ENCODE measurements at places on chromosomes 5 and 9.
A peak's percentile ranks its signal among the peaks of the same experiment; 100 is the strongest.

GRCh38 chr9:17322882-17323864, 188.3 kb downstream of the CNTLN start:
- DNase-seq, result no peak

- peak; percentile 42 for DNase-seq
Measured at GRCh38 chr9:16571127-16571802, 299.2 kb downstream of the BNC2 start.

DNA sequence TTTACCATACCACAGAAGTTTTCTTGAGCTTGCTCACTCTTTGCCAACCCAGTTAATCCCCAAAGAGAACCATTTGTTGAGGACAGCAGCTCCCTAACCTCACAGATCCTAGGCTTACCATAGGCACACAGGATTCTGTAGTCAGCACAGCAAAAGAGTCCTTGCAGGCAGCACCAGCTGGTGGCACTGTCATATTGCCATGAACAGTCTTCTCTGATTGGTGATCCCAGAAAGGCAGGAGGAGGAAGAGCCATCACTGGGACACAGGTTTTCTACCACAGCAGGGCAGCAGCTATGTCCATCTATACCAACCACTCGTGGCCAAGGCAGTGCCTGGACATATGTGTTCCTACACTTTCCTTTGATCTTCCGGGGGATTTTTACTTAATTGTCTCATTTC, 297.1 kb upstream of the CD180 start:
- DNase-seq, result peak; percentile 45

- DNase-seq, result peak; percentile 29
Measured at GRCh38 chr9:133979273-133979920, 12.7 kb downstream of the VAV2 start.

GRCh38 chr9:21252721-21253547, 13.1 kb upstream of the IFNA14 start:
- DNase-seq, result peak; percentile 34

GRCh38 chr5:68502531-68502930, 287.0 kb downstream of the PIK3R1 start:
- no peak for DNase-seq

GRCh38 chr9:135563039-135563476, 1.5 kb downstream of the PAEP start:
- no peak for DNase-seq

- DNase-seq, result peak; percentile 14
Measured at GRCh38 chr5:95713960-95714710, 17.0 kb upstream of the RHOBTB3 start.

- no peak for DNase-seq
Measured at GRCh38 chr5:25694801-25695200, 1050.0 kb upstream of the CDH10 start.

DNA sequence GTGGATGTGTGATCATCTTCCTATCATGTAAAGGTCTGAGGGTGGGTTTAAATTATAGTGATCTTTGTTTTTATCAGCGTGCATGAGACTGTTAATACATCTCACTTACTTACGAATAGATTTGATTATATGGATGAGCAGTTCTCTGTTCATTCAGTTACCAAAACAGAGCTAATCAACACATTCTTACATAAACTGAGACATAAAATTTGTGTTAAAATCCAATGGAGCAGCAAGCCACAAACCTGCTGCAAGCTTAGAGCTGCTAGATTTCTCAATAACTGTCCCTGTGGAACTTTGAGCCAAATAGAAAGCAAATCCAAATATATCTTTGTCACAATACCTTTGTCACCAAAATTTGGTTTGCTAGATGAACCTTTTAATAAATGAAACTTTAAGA, 50.1 kb downstream of the NUDT12 start:
- no peak for DNase-seq

DNA sequence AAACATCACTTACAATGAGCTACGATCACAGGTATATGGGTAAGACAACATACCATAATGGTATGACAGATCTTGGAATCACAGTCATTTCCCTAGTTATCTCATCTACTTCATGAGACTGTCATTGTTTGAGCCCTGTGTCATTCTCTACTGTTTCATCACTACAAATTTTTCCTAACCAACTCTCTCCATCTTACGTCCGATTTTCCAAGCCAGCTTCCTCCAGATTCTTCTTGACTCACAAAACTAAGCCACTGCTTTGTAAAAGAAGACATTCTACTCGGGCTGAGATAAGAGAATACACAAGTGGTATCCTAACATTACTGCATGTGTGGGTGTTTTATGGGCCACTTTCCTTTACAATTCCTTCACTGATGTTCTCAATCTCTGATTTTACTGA, 49.6 kb downstream of the SERINC5 start:
- DNase-seq, result peak; percentile 64

DNA sequence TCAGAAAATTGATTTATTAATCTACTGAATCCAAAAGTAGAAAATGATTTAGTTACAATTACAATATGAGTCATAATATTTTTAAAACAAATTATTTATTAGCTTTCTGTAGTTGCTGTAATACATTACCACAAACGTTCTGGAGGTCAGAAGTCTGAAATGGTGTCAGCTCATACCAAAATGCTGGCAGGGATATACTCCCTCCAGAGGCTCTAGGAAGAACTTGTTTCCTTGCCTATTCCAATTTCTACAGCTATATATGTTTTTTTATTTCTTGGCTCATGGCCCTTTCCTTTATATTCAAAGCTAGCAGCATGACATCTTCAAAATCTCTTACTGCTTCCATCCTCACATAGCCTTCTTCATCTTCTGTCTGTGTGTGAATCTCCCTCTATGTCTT, 667.9 kb upstream of the ITGA1 start:
- no peak for DNase-seq

GRCh38 chr5:147382776-147383175, 127.1 kb downstream of the DPYSL3 start:
- peak; percentile 42 for DNase-seq

DNA sequence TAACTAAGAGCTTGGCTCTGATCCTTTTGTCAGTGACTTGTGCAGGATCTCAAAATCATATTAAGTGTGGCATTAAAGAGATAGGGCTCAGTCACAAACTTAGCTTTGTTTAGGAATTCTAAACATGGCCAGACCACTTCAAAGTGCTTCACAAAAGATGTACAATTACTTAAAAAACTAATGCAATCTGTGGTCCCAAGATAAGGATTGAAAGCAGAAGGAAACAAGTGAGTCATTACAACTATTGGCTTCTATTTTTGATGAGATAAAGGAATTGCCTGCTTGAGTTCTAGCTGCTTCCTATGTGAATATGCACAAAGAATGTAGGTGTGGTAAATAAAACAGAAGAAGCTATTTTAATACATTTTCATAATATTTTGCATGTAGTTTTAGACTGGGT, 44.9 kb upstream of the SLC12A2 start:
- peak; percentile 69 for DNase-seq

- DNase-seq, result peak; percentile 15
Measured at GRCh38 chr9:74556685-74557084, 59.5 kb downstream of the RORB start.

GRCh38 chr9:14547245-14548060, 145.8 kb downstream of the ZDHHC21 start:
- no peak for DNase-seq

DNA sequence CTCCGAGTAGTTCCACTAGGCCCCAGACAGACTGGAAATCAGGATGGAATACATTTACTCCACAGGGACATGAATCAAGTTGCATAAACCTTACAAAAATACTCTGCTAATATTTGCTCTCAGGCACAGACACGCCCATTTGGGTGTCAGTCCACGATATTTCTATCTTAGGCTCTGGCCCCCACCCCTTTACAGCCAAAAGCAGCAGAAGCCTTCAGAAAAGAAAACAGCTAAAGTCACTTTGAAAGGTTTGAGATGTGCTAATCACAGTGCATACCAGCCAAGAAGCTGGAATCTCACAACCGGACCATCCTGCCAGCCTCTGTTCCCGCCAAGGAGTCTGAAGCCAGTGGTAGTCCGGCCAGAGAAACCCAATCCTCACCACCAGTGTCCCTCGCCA, 22.6 kb downstream of the PTPN3 start:
- DNase-seq, result no peak

GRCh38 chr5:149794487-149794971, 64.4 kb downstream of the PPARGC1B start:
- no peak for DNase-seq

- no peak for DNase-seq
Measured at GRCh38 chr5:98777295-98777694, 3.8 kb downstream of the RGMB start.

DNA sequence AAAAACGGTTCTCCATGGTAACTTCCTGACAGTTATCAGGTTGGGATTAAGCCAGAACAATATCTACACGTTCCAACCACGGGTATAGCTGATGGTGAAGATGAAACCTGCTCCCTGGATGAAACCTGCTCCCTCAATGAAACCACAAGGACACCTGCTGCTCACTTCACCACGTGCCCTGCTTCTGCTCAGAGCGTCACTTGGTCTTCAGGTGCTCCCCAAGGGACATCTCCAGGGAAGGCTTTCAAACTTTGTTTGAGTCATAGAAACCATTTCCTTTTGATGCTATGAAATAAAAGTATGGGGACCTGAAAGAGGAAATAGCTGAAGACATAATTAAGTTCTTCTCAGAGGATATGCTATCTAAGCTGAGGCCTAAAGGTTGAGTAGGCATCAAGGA, 242.4 kb downstream of the MED10 start:
- no peak for DNase-seq

DNA sequence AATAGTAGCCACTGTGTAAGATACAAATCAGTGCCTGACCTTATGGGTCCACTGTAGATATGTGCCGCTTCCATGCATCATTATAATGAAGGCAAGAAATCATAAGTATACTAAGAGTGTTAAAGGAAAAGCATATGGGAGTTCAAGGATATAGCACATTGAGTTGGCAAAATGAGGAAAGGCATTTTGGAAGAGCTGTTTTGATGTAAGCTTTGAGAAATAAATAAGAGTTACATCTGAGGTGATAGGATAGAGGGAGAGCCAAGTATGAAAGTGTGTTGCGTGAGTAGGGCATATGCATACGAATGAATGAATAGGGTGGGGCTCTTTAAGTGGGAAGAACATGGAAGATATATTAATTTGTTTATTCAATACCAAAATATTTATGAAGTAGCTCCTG, 101.0 kb upstream of the DMAC1 start:
- no peak for DNase-seq

- DNase-seq, result no peak
Measured at GRCh38 chr9:121541256-121541655, 41.6 kb upstream of the GGTA1 start.

DNA sequence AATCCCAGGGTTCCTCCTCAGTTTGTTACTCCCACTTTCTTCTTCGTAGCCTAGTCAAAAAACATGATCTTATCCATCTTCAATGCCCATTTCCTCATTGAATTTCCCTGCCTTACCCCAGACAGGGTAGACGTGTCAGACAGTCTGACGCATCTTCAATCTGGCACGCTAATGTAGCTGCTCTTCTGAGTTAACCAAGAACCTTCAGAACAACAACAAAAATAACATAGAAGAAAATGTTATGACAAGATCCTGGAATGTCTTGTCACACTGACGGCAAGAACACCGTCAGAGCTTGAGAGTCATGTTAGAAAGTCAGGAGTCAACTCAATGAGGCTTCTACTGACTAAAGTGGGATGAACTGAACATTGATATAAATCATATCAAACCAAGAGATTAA, 122.7 kb upstream of the SPDL1 start:
- no peak for DNase-seq

DNA sequence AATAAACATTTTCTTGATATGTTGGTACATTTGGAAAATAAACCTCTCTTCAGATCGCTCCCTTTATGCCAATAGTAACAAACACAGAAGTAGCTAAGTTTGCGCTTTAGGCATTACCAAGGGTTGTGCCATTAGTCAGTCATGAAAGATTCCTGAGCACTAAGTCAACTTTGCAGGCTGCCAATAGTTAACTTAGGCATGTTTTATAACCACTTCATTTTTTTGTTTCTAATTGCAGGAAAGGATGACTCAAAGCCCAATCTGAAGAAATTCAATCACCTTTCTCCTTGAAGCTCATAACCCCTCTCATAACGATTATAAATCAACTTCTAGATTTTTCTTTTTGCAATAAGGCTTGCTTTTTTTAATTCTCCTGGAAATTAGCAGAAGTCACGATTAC, 517.0 kb downstream of the AGTPBP1 start:
- DNase-seq, result peak; percentile 74

- peak; percentile 75 for DNase-seq
Measured at GRCh38 chr5:50751064-50751657, 84.7 kb downstream of the PARP8 start.

- no peak for DNase-seq
Measured at GRCh38 chr5:68593211-68593671, 377.7 kb downstream of the PIK3R1 start.

DNA sequence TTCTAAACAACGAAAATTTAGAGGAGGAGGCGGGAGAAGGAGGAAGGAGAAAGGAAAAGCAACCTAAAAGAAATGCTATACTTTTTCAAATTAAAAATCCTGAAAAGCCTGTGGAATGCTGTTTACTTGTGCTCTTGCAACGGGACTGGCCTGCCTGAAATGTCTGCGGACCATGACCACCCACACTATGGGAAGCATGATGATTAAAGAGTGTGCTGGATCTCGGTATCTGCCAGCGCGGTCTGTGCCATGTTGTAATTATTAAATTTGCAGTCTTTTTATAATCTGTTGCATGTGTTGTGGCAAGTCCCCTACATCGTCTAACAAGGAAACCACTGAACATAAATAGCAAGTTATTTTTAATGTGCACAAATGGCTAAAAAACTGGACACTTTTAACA, 111.4 kb downstream of the FANCC start:
- no peak for DNase-seq

DNA sequence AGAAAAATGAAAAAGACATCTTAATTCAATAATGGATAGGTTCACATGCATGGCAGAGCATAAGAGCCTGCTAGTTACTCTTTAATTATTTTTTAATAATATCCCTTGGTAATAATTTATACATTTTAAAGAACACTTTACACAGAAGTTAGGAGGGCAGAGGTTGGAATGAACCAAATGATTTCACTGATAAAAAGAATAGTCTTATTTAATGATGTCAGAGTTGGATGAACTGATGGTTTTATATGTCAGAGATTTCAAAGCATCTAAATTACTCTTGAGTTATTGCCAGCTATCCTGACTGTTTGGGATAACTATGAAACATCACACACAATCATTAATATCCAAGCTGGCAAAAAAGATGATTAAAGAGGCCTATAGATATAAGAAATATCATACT, 244.8 kb downstream of the CSNK1G3 start:
- no peak for DNase-seq

GRCh38 chr9:107653263-107653821, 163.8 kb upstream of the KLF4 start:
- no peak for DNase-seq

DNA sequence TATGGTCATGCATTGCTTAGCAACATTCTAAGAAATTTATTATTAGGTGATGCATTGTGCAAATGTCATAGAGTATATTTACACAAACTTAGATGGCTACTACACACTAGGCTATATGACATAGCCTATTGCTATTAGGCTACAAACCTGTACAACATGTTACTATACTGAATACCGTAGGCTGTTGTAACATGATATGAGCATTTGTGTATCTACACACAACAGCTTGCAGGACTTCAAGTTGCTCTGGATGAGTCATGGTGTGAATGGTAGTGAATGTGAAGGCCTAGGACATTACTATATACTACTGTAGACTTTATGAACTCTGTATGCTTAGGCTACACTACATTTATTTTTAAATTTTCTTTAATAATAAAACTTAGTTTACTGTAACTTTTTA, 107.2 kb upstream of the MAMDC2 start:
- peak; percentile 79 for DNase-seq
